ENCODE measurements at places on chromosomes 6 and 20.
A peak's percentile ranks its signal among the peaks of the same experiment; 100 is the strongest.

- DNase-seq, result no peak
Measured at GRCh38 chr6:47654255-47654654, 44.1 kb upstream of the ADGRF4 start.

DNA sequence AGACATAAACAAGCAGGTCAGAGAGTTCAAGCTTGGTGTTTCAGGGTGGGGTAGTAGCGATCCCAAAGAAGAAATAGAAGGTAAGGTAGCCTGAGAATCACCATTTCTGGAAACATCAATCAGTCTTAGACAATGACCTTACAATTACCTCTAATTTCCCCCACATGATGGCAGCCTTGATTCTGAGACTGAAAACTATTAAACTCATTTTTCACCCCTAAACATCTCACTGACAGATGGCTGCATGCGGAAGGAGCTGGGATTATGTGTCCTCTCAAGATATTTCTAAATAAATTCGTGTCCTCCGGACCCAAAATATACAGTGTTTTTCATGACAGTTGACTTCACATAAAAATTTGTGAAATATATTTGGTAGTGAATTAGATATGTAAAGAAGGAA lies 61.0 kb downstream of the KIF6 start:
- DNase-seq, result no peak

DNA sequence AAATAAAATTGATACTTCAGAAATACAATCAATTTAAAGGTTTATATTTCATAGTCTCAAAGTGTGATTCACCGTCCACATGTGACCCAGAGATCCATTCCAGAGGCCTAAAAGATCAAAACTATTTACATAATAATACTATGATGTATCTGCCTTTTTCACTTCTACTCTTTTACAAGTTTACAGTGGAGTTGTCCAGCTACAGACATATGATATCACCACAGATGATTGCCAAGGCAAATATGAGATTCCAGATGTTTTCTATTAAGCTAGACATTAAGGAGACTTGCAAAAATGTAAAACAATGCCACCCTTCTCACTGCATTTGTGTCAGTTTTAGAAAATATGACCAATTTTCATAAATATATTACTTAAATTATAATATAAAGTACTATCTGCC lies 443.7 kb downstream of the GJA1 start:
- DNase-seq, result no peak

DNA sequence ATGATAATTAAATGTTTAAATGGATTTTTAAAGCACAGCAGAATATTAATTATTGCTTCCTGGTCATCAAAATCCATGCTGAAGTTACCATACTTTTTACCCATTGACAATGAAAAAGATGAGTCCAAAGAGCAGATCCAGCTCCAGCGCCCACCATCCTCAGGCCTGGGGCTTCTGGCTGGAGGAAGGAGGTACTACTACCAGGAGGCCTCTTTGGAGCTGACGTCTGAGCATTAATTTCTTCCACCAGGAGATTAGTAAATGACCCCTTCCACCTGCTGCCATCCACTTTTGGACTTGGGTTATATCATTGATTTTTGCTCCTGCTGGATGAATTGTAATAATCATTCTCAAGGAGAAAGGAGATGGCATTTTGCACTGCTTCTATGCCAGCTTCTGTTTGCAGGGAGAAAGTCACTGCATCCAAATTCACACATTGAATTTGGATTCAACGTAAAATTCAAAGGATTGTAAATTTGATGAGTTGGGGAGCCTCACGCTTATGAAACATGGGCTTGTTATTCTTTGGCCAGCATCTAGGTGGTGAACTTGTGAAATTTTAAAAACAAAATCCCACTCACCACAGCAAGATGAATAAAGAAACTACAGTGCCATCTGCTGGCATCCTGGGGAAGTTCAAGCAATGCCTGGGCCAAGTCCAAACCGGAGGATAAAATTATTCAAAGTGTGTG lies 121.8 kb downstream of the SASH1 start:
- peak; percentile 52 for DNase-seq

DNA sequence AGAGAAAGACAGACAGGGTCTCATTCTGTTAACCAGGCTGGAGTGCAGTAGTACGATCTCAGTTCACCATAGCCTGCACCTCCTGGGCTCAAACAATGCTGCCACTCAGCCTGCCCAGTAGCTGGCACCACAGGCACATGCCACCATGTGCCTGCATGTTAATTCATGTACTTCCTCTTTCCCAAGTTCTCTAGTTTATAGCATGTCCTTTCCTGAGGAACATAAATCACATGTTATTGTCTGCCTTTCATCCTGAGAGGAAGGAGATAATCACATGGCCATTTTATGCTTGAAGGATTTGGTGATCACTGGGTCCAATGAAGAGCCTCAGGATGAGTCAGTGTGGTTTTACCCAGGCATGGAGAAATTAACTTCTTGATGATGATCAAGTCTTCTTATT lies 47.9 kb downstream of the COL11A2 start:
- DNase-seq, result no peak

DNA sequence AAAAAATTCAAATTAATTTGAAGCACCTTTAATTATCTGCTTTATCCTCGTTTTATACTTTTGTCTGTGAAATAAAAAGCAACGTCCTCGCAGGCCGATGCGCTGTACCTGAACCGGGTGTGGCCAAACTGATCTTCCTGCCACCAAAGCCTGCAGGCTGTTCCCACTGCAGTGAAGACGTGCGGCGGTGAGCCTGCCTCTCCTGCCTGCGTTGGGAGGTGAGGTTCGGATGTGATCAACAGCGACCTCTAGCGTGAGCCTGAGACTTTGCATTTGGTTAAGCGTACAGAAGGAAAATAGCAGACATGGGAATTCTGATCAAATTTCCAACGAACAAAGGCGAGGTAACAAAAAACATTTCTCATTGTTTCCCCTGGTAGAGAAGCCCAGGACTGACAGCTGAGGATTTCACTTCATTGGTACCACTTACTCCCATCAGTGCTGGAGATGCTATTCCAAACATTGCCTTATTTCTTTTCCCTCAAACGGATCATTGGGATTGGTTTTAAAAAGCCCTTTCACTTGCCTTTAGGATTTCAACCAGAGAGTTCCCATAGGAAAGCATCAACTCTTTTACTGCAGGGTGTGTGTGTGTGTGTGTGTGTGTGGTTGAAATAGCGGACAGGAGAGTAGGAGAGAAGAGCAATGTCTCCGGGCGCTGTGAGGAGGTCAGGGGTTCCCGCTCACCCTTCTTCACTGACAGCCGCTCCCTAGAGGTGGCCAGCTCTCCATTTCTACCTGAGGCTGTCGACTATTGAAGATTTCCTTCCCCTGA lies 56.6 kb upstream of the CCN6 start:
- peak; percentile 79 for DNase-seq

GRCh38 chr6:133743621-133744020 lies 145.3 kb upstream of the TCF21 start:
- DNase-seq, result no peak

GRCh38 chr20:11403711-11404110 lies 514.0 kb upstream of the BTBD3 start:
- DNase-seq, result no peak

GRCh38 chr6:145544514-145544913 lies 190.8 kb downstream of the EPM2A start:
- DNase-seq, result no peak

GRCh38 chr20:43983904-43984361 lies 69.3 kb downstream of the TOX2 start:
- no peak for DNase-seq

GRCh38 chr20:46683011-46683667 lies 6.1 kb downstream of the TP53RK start:
- DNase-seq, result no peak

GRCh38 chr6:21599051-21599696 lies 5.6 kb downstream of the SOX4 start:
- no peak for DNase-seq

GRCh38 chr6:42619963-42620362 lies 56.1 kb downstream of the UBR2 start:
- no peak for DNase-seq

GRCh38 chr6:3117912-3118352 lies 579 bp upstream of the BPHL start:
- no peak for DNase-seq

- no peak for DNase-seq
Measured at GRCh38 chr6:5257400-5257799, 3.4 kb downstream of the LYRM4 start.

- no peak for DNase-seq
Measured at GRCh38 chr20:10654630-10655029, 19.2 kb downstream of the JAG1 start.

DNA sequence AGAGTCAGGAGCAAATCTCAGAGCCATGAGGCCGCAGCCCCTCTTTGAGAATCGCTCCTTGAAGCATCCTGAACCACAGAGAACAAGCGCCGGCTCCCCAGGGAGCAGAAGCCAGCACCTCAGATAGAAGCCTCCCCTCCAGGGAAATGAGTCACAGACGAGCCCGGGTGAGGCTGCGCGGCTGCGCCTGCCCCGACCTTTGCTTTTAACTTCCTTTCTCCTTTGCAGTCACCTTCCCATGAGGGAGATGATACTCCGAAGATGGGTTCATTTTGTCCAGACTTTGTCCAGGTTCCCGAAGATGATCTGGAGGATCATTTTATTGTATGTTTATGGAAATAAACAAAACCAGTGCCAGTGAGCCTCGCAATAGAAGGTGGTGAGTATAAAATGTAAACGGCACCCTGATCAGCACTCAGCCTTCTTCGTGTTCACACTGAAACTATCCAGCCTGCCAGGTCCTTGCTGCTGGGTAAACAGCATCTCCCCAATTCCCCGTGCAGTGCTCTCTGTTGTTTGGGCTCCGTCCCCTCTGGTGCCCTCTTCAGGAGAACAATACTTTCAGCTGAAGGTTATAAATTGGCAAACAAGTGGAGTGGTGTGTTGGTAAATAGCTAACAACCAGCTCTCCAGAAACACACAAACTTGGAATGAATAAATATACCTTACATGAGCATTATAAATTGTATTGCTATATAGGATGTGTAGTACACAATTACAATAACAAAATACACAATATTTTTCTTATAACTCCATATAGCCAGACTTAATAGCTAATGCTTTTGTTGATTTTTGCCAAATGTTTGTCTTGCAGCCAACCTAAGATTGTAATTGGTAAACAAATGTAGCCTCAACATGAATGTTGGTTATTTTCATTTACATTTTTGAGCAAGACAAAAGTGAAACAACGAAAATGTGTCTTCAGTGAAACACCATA lies 41.4 kb upstream of the TMEM181 start:
- DNase-seq, result peak; percentile 14

- DNase-seq, result no peak
Measured at GRCh38 chr6:41298785-41299502, 12.5 kb upstream of the TREM1 start.

GRCh38 chr20:9978397-9979004 lies 56.3 kb upstream of the ANKEF1 start:
- DNase-seq, result peak; percentile 3

GRCh38 chr20:6765469-6766058 lies 1.9 kb upstream of the BMP2 start:
- no peak for DNase-seq

- no peak for DNase-seq
Measured at GRCh38 chr6:161142957-161143296, 130.9 kb downstream of the AGPAT4 start.

- DNase-seq, result peak; percentile 34
Measured at GRCh38 chr20:5658912-5659345, 91.3 kb upstream of the SHLD1 start.

DNA sequence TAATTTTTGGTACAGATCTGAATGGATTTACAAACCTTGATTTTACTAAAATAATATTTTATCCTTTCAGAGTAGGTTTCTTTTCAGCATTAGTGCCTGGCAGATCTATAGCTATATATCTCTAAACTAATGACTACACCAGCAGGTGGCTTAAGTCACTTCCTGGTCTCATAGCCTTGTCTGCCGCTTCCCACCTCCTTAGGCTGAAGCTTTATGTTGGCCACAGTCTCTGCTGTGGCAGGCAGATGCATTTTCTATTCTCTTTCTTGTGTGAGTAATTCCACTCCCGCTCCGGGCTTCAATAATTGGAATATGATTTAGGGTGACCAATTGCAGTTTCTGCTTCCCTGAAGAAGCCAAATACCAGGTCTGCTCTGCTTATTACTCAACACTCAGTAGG lies 226.8 kb upstream of the HS3ST5 start:
- no peak for DNase-seq

GRCh38 chr6:146456886-146457285 lies 86.7 kb upstream of the RAB32 start:
- DNase-seq, result no peak
